NCI-H748 treated with DMSO at 0.1 percent for 48 hours (cell line): ENCODE measurements at places on chromosomes 7 and 10.

DNA sequence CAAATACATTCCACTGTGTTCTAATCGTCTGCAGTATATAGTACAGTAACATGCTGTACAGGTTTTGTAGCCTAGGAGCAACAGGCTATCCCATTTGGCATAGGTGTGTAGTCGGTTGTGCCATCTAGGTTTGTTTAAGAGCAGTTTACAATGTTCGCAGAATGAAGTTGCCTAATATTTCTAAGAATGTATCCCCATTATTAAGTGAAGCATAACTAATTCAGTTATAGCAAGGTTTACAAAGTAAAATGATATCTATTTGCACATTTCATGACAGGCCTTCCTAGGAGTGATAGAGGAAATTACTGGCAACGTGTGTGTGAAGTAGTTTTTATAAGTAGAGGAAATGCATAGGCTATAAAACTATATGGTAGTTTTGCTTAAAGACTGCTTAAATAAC, 4.0 kb downstream of the CREM start:
- DNase-seq: no peak

DNA sequence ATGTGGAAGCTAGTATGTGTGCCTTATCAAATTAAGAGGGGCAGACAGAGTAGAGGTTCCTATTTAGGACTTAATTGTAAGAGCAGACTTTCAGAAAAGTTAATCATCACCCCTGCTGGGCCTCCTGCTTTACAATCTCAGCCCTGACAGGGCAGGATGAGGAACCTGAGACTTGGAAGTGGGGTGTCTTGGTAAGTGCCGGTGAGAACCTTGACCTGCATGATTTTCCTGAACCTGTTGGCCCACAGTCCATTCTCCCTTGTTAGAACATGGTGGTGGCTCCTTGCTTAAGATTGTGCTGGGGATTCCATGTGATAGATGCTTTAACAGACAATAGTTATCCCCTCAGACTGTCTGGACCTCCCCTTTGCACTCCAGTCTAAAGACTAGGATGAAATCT, 141.7 kb upstream of the TMEM72 start:
- DNase-seq: no peak

- DNase-seq: no peak
Measured at GRCh38 chr7:132210821-132211220, 365.4 kb downstream of the PLXNA4 start.

- no peak for DNase-seq
Measured at GRCh38 chr10:4672201-4672600, 153.8 kb upstream of the AKR1E2 start.
